ENCODE measurements at places on chromosomes 12 and 14.

- no peak for DNase-seq
These were observed 45.0 kb upstream of the IQSEC3 start for GRCh38 chr12:21301-22189.

DNA sequence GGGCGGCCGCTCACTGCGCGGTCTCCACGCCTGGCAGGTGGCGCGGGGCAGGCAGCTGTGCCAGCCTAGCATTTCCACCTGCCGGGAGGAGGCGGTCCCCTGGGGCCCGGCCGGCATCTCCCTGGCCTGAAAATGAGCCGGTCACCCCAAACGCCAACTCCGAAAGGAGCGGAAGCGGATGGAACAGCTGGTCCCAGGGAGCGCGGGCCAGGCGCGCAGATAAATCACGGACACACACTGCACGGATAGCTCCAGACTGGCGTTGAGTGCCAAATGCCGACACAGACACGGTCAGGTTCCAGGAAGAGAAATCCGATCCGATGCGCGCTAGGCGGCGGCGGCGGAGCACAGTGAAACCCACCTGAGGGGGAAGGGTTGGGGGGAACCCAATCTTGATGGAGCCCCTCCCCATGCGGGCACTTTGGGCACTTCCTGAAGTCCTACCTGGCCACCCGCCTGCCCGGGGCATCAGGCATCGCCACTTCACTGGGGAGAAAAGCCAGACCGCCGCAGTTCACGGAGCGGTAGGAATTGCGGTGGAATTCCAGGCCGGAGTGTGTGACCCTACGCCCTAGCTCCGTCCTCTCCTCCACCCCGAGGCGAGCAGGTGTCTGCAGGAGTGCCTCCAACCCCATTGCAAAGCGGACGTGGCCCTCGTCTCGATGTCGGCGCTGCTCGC, 624 bp upstream of the PLEKHD1 start:
- peak; percentile 75 for DNase-seq

DNA sequence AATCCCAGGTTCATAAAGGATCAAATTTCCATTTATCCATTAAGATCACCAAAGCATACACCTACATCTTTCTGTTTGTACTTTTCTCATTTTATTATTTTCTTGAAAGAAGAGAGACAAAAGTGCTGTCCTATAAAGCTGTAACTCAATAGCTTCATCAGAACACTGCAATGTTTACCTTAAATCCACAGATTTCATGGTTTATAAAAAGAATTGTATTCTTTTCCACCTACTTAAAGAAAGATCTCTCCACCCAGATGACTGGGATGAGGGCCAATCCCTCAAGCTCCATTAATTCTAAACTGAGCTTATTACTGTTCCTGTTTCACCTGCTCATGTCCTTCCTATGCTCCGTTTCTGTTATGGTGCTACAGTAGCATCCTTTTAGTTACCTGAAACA, 470.6 kb downstream of the BCAT1 start:
- DNase-seq: no peak

- DNase-seq: no peak
These were observed 84.0 kb downstream of the BEGAIN start for GRCh38 chr14:100503251-100503650.

GRCh38 chr12:120110550-120111501, 5.7 kb downstream of the RAB35 start:
- DNase-seq: peak; percentile 66

All from femur (tissue), 1 donor.